ENCODE measurements at places on chromosomes 13 and 19. TPM values are rescaled to one million over a fixed set of nuclear protein-coding genes. Genes with fewer than 3 reads are reported as not detected.

- DNase-seq: no peak
Observed at GRCh38 chr19:1449467-1450442, at the start of gene APC2. Gene APC2 (plus strand): TSS chr19:1450121. CDS start chr19:1453002, 2,881 bp downstream.

- DNase-seq: peak; percentile 69
Observed at GRCh38 chr19:739998-740715, 10.8 kb upstream of the MISP start.

GRCh38 chr13:91946498-91947070 is 548.2 kb downstream of the GPC5 start:
- no peak for DNase-seq

DNA sequence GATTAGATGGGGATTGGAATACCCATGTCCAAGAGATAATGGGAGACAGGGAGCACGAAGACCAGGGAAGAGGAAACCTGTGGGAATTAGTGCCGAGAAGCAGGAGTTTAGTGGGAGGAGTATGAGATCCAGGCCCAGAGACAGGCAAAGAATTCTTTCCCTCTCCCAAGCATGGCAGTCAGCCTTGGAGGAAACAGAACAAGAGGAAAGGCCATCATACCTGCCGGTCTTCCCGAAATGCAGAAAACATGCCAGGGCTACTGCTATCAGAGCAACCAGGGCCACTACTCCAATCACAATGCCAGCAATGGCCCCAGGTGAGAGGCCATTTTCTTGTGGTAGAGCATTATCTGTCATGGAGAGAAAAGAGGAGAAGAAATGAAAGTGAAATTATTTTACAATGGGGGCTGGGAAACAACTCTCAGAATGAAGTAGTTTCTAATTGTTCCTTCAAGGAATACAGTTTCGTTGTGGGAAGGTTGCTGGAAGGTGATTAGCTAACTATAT is 16.1 kb downstream of the CEACAM1 start:
- DNase-seq: no peak

GRCh38 chr19:13847407-13848339 is 29.3 kb upstream of the NANOS3 start:
- DNase-seq: peak; percentile 97

- DNase-seq: no peak
Observed at GRCh38 chr13:43848001-43848649, 31.4 kb downstream of the CCDC122 start.

DNA sequence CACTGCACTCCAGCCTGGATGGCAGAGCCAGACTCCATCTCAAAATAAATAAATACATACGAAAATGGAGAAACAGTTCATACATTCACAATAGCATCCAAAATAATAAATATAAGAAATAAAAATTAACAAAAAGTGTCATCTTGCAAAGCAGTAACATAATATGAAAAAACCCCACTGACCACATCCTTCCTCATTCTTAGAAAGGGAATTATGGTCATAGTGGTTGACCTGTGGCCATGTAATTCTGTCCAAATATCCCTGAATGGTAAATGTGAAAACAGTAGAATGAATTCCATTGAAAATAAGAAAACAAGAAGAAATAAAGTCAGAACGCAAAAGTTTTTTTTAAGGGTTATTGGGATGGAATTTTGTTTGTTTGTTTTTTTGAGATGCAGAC is 7.0 kb upstream of the CDC42EP5 start:
- no peak for DNase-seq

Gene OR7A5
- not detected for total RNA-seq

Gene BRCA2
- 3.2 TPM for total RNA-seq

Gene LEUTX
- not detected for total RNA-seq

Gene CD33
- 15.0 TPM for total RNA-seq

Data from aorta (tissue), 5 donors.